ENCODE measurements at places on chromosomes 2 and 18.

DNA sequence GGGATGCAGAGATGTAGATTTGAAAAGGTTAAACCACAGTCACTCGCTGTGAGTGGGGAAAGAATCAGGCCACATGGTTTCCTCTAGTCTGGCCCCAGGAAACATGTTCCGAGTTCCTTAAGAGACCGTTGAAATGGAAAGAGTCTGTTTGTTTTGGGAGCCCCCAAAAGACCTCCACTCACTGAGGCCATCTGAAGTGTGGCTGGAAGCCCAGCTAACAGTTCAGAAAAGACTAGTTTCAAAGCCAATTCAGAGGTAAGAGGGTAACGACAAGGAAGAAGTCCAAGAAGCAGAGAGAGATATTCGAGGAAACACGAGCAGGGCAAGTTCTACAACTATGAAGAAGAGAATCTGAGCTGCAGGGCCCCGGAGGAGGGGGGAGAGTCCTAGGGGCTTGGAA lies 61.0 kb downstream of the APOB start:
- no peak for DNase-seq

GRCh38 chr2:45896311-45896710 lies 244.8 kb downstream of the PRKCE start:
- DNase-seq = no peak

DNA sequence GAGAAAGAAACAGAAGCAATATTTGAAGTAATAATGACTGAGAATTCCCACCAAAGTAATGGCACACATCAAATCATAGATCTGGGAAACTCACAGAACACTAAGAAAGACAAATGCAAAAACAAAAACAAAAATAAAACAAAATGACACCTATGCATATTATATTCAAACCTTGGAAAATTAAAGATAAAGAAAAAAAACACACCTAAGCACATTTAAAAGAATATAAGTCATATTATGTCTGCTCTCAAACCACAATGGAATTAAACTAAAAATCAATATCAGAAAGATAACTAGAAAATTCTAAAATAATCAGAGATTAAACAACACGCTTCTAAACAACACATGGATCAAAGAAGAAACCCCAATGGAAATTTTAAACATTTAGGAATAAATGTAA lies 59.7 kb upstream of the GALNT5 start:
- DNase-seq = no peak

DNA sequence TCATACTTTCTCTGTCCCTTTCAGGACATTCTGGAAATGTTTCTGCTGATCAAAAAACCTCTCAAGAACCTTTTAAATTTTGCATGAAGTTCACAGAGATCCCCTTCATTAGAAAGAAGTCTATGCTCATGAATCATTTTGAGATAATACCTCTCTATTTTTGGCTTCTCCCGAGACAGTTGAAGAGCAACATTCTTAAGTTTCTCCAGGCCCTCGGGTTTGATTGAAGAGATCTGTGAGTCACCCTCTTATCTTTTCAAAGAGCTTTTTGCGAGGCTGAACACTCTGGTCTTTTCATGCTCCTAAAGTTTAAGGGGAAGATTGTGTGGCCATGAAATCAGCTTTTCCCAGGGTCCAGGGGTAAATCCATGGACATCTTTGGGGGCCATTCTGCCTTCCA lies 354.2 kb downstream of the FBXO15 start:
- DNase-seq = no peak

- no peak for DNase-seq
Measured at GRCh38 chr2:126796931-126797621, 101.6 kb upstream of the TEX51 start.

All from progenitor cell of endocrine pancreas (in vitro differentiated cells).